ENCODE measurements at places on chromosomes 1 and 21. TPM values are rescaled to one million over a fixed set of nuclear protein-coding genes. Genes with fewer than 3 reads are reported as not detected.

- H3K27me3 ChIP-seq, result no peaks in the 10 kb centered on the region
- H3K27ac ChIP-seq, result peak overlapping the region; percentile 91
- peaks cover 85% of the 10 kb centered on the region for H3K4me1 ChIP-seq
- H3K36me3 ChIP-seq, result peaks cover 8% of the 10 kb centered on the region
- DNase-seq, result no peak
- peak overlapping the region; percentile 77 for H3K4me3 ChIP-seq
Measured at GRCh38 chr1:111219557-111220286, 7.8 kb upstream of the CHI3L2 start.

DNA sequence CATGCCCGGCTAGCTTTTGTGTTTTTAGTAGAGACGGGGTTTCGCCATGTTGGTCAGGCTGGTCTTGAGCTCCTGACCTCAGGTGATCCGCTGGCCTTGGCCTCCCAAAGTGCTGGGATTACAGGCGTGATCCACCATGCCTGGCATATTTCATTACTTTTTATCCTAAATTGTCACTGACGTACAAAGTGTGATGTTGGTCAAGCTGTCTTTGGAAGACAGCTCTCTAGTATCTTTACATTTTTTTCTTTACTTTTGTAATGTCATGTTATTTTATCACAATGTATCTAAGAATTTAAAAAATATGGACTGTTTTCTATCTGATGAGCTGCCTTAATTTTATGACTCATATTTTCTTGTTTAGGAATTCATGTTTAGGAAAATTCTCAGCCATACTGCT, 72.2 kb downstream of the SPATA17 start:
- no peaks in the 10 kb centered on the region for H3K4me1 ChIP-seq
- no peaks in the 10 kb centered on the region for H3K36me3 ChIP-seq
- H3K27me3 ChIP-seq, result no peaks in the 10 kb centered on the region
- no peak overlapping the region for H3K4me3 ChIP-seq
- no peak overlapping the region for H3K27ac ChIP-seq
- no peak for DNase-seq

DNA sequence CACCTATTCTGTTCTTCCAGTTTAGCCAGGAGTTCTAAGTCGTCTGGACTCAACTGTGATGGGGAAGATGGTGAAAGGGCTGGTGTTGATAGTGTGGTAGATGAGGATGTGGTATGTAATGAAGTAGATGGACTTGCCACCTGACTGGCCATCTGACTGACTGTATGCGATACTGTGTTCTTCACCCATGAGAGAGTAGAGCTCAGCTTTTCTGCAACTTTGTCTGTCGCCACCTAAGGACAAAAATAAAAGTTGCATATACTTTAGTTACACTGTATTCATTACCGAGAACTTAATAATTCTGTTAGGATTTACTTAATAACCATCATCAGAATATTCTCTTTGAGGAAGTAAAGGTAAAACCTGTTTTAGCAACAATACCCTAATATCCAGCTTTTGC, 48.5 kb downstream of the EVI5 start:
- DNase-seq, result no peak
- no peak overlapping the region for H3K27ac ChIP-seq
- H3K27me3 ChIP-seq, result peaks cover 14% of the 10 kb centered on the region
- no peaks in the 10 kb centered on the region for H3K4me1 ChIP-seq
- H3K36me3 ChIP-seq, result no peaks in the 10 kb centered on the region
- H3K4me3 ChIP-seq, result no peak overlapping the region

DNA sequence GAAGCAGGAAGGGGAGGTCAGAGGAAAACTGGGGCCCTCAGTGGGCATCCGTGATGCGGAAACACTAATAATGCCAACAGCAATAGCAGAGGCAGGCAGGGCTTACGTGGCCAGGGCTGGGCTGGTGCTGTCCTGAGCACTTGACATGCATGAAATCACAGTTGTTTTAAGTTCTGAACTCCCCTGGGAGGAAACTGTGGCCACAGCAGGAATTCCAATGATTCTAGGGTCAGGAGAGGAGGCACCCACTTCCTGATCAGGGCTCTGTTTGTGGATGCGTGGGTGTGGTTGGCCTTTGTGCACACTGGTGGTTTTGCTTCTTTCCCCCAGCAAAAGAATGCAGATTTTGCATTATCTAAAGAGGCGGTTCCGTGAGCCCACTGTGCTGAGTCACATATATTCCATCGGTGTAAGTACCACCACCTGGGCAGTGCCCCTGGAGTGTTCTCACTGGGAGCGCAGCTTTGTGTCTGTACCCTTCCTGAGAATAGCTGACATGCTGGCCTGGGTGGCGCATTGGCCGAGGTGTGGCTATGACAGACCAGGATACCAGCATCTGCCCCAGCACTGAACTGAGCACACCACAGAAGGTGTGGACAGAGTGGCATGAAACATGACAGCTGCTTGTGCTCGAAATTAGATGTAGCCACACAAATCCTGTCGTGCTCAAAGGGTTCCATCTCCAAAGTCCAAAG, 71.0 kb downstream of the PDE9A start:
- no peak for DNase-seq
- H3K4me1 ChIP-seq, result peaks cover 9% of the 10 kb centered on the region
- no peaks in the 10 kb centered on the region for H3K27me3 ChIP-seq
- no peak overlapping the region for H3K27ac ChIP-seq

Gene TCEA3
- 22.6 TPM for total RNA-seq
